ENCODE measurements at places on chromosomes 6 and 20.

- DNase-seq = no peak
These were observed 81.7 kb upstream of the MAFB start for GRCh38 chr20:40770564-40771307.

- DNase-seq = peak; percentile 50
These were observed 36.4 kb upstream of the SLC17A4 start for GRCh38 chr6:25717866-25718740.

GRCh38 chr20:33814238-33814712 is 3.1 kb downstream of the CHMP4B start:
- DNase-seq = peak; percentile 29

DNA sequence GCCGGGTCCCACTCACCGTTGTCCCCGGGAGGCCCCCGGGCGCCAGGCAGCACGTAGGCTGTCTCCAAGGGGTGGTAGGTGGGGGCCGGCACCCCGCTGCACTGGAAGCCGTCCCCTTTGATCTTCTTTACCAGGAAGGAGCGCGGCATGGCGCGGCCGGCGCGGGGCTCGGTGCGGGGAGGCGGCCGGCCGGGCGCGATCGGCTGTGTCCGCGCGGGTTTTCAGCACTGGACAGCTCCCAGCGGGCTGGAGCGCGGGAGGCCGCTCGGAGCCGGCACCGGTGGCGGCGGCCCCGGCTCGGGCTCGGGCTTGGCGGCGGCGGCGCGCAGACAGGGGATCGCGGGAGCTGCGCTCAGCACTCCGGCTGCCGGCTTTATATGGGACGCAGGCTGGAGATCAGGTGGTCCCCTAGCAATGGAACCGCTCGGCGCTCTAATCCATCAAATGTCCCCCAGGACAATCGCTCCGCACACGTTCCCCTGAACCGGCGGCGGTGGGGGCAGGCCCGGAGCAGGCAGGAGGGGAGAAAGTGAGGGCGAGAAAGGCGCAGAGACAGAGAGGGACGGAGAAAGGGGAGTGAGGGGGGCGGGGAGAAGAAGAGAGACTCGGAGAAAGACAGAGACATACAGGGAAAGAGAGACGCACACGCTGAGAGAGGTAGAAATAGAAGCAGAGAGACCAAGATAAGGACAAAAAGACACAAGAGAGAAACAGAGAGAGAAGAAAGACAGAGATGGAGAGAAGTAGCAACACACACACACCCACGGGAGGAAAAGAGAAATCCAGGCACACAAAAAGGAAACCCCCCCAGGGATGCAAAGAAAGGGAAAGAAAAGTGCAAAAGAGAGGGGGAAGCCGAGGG is at the start of gene SCRT2:
Gene SCRT2, minus strand, starts transcription at position 350 of the 862 bp plus-strand sequence. Its CDS starts 201 bp downstream, at position 149.
- DNase-seq = peak; percentile 53

- DNase-seq = no peak
These were observed 115.9 kb upstream of the BCLAF1 start for GRCh38 chr6:136405420-136406029.

GRCh38 chr6:153086225-153086990 is 44.7 kb downstream of the RGS17 start:
- no peak for DNase-seq

- DNase-seq = no peak
These were observed 5.0 kb downstream of the ANKRD60 start for GRCh38 chr20:58223358-58223941.

- DNase-seq = no peak
These were observed 187.1 kb downstream of the MYLK4 start for GRCh38 chr6:2563635-2564034.

DNA sequence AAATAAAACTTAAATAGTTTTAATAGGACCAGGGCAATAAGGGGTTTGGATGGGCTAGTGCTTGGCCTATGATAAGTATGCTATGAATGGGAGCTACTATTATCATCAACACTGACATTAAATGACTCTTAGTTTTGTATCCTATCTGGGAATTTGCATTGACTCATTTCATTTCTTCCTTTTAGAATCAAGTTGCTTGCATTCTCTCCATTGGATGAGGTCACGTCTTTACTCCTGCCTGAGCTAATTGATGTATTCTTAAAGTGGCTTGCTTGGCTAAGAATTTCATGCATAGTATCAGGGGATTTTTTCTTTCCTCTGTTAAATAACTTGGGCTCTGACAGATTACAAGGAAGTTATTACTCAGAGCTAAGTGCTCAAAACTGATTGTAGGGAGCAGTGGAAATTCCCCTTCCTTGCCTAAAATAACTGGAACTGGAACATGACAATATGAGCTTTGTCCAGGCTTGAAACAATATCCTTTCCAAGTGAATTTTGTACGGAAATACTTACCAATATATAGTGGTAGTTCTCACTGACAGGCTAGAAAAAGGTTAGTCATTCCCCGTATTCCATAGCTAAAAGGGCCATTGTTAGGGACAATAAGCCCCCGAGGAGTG is 169.9 kb downstream of the BCAS1 start:
- no peak for DNase-seq

GRCh38 chr6:146700078-146700686 is 101.4 kb downstream of the ADGB start:
- DNase-seq = peak; percentile 50
